ENCODE measurements at places on chromosomes 5 and 9.

GRCh38 chr9:11269036-11269435 lies 656.2 kb upstream of the PTPRD start:
- DNase-seq, result no peak

GRCh38 chr5:76625087-76625815 lies 2.0 kb upstream of the F2RL2 start:
- DNase-seq, result no peak

- DNase-seq, result no peak
These were observed at the start of gene QRFP for GRCh38 chr9:130896233-130897014. TSS of gene QRFP (minus strand) at chr9:130896812. CDS start at chr9:130893838, 2,974 bp downstream.

GRCh38 chr9:134647359-134648080 lies 5.9 kb downstream of the COL5A1 start:
- DNase-seq, result no peak

- DNase-seq, result no peak
These were observed 321.8 kb upstream of the ADCY2 start for GRCh38 chr5:7074176-7074575.

GRCh38 chr5:145479857-145480256 lies 355.3 kb downstream of the PRELID2 start:
- DNase-seq, result no peak

DNA sequence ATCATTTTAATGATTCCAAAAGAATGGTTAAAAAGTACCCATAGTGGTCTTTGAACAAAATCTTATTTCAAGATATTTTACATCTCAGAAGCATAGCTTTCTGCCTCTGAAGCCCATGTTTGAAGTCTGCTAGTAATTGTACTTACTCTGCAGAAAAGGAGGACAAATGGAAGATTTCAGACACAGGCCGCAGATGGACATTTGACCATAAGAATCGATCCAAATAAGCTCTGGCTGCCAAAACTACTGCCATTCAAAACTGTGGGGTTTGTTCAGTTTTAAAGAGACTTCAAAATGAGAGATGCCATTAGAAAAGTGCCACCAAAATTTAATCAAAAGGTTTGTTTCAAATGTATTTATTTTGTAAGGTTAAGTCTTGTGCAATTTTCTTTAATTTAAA lies 306.7 kb downstream of the DTWD2 start:
- no peak for DNase-seq

GRCh38 chr5:39132128-39132447 lies 57.9 kb upstream of the RICTOR start:
- DNase-seq, result no peak

DNA sequence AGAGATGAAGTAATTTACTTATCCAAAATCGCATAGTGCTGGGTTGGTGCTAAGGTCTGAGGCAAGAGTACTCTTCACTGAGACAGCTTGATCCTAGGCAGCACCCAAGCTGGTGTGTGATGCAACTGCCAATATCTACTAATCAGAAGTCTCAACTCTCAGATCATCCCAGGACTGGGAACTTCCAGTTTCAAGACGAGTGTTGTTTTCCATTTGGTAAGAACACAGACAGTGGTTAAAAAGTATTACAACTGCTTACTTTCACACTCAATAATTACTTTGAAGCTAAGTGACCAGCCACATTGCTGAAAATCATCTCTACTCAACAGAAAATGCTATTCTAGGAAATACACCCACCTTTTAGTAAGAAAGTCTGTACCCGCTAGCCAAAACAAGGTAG lies 45.3 kb downstream of the FBXW11 start:
- DNase-seq, result no peak

DNA sequence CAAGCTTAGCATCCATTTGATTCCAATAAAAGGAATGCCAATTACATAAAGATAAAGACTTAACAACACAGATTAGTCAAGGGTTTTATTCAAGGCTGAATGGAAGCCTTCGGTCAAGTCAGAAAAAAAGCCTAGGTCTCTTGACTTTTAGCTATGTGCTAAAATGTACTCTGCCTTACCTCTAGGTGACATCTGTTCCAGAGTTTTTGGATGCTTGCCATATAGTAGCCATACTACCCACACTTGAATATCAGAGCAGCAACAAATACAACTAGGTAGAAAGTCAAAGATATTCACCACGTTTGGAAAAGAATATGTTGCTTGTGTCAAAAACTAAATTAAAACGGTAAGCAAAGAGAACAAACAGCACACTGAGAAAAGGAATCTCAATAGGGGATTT lies 484.7 kb downstream of the ELAVL2 start:
- no peak for DNase-seq

DNA sequence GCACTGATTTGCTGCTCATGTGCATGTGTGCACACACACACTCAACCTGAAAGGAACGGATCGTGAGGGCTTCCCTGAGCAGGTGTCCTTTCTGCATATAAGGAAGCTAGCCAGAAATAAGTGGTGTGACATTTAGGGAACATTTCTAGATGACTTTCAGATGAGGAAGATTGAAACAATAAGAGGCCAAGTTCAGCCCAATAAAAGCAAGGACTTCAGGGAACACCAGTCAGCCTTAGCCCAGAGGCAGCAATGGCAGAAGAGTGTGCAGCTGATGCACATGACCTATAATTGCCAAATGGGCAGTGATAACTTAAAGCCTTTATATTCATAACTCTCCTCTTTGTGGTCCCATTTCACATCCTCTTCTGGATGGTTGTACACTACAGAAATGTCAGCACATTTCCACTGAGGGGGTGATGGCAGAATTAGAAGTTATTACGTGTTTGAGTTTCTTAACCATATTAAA lies 255.5 kb downstream of the TRIM32 start:
- no peak for DNase-seq

- no peak for DNase-seq
These were observed 183.9 kb upstream of the SH3GL2 start for GRCh38 chr9:17394881-17395510.

Data from CD4-positive, alpha-beta T cell treated with Interleukin-10 for 1 hour (primary cell).